Astrocyte of the hippocampus (primary cell): ENCODE measurements at places on chromosomes 7 and 10.

- DNase-seq: peak; percentile 79
Observed at GRCh38 chr10:122494833-122495232, 33.5 kb downstream of the HTRA1 start.

GRCh38 chr7:133481676-133482075 lies 228.8 kb downstream of the EXOC4 start:
- DNase-seq: peak; percentile 73

- DNase-seq: peak; percentile 82
Observed at GRCh38 chr7:132030086-132030568, 473.7 kb upstream of the PODXL start.

DNA sequence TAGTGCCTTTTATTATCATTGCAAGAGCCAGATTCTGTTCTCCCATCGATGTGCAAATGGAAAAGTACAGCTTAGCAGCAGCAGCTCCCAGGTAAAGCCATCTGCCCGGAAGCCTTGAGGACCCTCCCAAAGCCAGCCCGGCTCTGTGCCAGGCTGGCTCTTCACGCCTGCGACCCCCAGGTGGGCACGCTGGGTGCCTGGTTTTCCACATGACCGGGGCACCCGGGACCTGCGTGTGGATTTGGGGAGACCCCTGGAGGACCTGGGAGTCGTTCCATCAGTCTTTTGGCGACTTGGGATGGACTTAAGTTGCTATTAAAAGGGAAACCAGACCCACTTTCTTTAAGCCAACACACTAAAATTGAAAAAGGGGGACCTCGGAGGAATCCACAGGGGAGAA lies 196.5 kb downstream of the ZNF438 start:
- DNase-seq: no peak

DNA sequence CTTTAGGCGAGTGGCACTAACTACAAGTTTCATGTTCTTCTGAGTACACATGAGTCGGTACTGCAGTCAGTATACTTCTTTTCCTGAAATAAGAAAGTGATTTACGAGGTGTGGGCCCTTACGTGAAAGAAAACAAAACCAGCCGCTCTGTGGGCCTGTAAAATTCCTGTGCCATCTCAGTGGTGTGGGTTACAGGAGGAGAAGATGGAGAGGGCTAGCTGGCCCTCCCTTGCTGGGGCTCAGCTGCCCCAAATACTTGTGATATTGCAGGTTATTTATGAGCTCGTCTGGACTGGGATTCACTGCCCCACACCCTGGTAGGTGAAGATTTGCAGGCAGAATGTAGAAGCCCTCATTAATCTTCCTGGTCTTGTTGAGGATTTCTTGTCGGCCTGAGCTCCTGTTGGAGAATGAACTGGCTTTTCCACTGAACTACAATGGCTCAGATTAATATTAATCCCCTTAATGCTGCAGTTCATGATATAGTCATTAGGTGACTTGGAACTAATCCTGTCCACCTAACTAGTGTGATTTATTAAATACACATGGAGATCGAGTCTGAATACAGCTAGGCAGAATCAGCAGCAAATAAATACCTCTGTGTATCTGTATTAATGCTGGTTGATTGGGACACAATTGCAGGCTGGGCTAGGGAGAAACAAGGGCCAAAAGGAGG lies 68.0 kb downstream of the GBF1 start:
- peak; percentile 37 for DNase-seq

GRCh38 chr7:50358041-50358705 lies 53.7 kb downstream of the IKZF1 start:
- no peak for DNase-seq

GRCh38 chr7:4132221-4132620 lies 549.9 kb upstream of the FOXK1 start:
- DNase-seq: no peak

GRCh38 chr7:50155755-50156154 lies 62.7 kb upstream of the ZPBP start:
- no peak for DNase-seq

DNA sequence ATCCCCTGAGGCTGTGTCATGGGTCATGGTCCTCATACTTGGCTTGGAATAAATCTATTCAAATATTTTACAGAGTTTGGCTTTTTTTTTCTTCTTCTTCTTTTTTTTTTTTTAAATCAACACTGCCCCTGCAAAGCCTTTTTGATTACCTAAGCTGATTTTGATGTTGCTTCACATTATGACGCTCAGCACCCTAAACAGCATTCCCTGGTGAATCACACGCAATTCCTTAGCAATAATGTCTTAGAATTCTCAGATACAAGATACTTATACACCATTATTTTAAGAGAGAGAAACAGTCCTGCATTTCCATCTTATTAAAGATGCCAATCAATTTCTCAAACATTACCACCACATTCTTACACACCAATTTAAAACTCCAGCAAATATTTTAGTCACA lies 323.7 kb upstream of the IGFBP3 start:
- DNase-seq: no peak

GRCh38 chr10:130301021-130301892 lies 165.1 kb downstream of the GLRX3 start:
- DNase-seq: no peak

- DNase-seq: no peak
Observed at GRCh38 chr10:17644485-17644943, 563 bp downstream of the STAM start.

- DNase-seq: peak; percentile 63
Observed at GRCh38 chr10:10489805-10490571, 527.7 kb upstream of the CELF2 start.

- DNase-seq: no peak
Observed at GRCh38 chr10:72545546-72545945, 80.3 kb downstream of the MICU1 start.

GRCh38 chr7:28078036-28078901 lies 102.3 kb downstream of the JAZF1 start:
- DNase-seq: peak; percentile 56

- peak; percentile 30 for DNase-seq
Observed at GRCh38 chr7:1054438-1054837, 10.1 kb downstream of the GPR146 start.

GRCh38 chr7:43647339-43647672 lies 64.4 kb downstream of the STK17A start:
- peak; percentile 88 for DNase-seq

GRCh38 chr10:71487726-71488125 lies 91.0 kb downstream of the CDH23 start:
- no peak for DNase-seq

DNA sequence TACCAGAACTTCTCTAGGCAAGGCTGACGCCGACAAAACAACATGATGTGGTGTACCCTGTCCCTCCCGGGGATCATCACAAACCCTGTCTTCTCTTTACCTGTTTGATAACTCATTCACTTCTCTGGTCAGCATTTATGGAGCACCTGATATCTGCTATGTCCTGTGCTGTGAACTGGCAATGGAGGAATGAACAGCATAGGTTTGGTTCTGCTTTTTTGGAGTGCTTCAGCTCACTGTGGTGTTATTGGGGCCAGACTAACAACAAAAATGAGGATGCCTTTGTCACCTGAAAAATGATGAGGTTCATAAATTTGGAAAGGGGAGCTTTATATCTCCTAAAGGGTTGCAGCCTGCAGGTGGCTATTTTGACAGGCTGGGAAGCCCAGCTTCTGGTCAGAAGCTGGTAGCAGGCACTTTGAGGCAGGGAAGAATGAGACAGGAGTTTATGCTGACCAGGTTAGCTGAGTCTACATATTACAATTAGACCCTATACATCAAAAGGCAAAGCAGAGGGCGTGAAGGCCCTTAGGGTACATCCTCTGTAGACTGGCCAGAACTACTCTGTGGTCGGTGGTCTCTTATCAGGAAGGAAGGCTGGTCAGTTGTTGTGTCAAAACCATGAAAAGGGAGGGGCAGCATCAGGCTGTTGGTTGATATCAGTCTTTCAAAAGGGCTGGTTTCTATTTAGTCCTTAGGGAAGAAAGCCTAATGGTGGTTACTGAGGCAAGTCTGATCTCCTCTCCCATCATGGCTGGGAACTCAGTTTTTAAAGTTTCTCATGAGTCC lies 42.3 kb downstream of the SH2D4B start:
- no peak for DNase-seq

- DNase-seq: peak; percentile 37
Observed at GRCh38 chr10:114603948-114604347, 54.1 kb downstream of the ABLIM1 start.

DNA sequence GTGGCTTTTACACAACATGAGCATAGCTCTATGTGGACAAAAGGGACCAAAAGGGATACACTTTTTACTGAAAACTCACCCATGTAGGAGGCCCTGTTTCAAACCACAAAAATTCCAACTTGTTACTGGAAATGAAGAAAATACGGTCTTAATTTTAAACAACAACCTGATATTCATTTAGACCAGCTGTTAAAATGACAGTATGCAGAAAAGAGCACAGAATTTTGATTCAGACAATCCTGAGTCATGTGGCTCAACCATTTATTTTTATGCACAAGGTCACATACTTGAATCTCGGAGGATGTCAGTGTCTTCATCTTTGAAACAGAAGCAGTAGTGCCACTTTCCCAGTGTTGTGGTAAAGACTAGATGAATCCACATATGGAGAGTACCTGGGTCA lies 426.5 kb upstream of the NFE2L3 start:
- no peak for DNase-seq

DNA sequence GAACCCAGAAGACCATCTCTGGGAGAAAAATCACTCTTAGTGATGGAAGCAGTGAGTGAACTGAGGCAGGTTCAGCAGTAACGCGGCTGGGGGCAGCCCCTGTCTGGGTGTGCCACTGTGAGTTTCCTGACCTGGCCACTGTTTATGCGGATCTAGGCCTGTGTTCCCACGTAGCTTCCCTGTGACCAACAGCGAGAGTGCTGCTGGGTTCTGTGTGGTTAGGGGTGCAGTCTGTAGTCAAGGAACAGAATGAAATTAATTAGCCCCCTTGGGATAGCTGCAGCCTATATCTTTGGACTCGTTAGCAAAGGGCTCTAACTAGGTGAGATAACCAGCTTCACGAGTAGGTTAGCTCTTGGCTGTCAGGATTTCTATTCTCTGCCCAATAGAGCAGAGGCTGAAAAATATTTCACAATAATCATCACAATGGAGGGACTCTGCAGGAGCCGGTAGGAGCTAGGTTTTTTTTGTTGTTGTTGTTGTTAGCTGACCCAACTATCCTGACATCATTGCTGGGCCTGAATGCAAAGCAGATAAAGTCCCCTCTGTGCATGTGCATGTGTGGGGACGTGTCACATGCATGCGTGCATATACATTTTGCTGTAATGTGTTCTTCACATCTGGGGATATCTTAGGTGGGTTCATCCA lies 164.9 kb downstream of the TMEM178B start:
- no peak for DNase-seq

- DNase-seq: no peak
Observed at GRCh38 chr7:131849472-131849871, 293.0 kb upstream of the PODXL start.

- DNase-seq: no peak
Observed at GRCh38 chr7:101818287-101819071, 1.1 kb downstream of the CUX1 start.
